ENCODE measurements at places on chromosomes 7 and 10. TPM values are rescaled to one million over a fixed set of nuclear protein-coding genes. Genes with fewer than 3 reads are reported as not detected.
A peak's percentile ranks its signal among the peaks of the same experiment; 100 is the strongest.

DNA sequence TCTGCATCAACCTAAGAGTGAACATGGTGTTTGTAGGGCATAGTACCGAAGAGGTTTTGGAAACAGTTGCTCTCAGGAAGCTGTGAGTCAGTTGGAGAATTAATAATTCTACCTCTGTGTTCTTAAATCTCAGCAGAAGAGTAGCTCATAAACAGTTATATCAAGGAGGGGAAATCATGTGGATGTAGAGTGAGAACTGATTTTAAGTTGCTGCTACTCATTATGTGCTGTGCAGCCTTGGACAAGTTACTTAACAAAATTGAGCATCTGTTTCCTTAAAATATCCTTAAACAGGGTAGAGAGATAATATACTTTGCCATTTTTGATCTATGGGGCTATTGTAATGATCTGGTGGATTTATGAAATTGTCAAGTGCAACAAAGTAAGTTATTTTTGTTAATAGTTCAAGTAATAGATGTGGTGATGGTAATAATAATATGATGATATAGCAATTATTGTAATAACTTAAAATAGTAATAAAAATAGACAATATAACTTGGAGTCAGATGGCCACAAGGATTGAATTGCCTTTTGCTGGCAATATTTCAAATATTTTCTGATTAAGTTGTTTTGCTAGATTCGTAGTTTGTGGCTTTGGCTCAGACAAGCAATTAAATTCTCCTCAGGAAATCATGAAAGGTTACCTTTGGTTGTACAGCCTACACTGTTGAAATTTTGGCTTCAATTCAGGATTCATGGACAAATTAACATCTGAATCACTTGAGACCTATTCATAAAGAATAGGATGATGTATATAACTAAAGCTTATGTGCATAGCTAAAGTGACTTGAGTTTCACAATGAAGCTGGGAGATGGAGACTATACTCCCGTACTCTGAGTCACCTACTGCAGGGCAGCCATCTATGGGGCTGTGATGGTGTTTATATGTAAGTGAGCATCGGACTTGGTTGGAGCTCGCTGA is 228.5 kb downstream of the CDK14 start:
- no peak for DNase-seq

Gene IFIT2
- 1.3 TPM for polyA plus RNA-seq

DNA sequence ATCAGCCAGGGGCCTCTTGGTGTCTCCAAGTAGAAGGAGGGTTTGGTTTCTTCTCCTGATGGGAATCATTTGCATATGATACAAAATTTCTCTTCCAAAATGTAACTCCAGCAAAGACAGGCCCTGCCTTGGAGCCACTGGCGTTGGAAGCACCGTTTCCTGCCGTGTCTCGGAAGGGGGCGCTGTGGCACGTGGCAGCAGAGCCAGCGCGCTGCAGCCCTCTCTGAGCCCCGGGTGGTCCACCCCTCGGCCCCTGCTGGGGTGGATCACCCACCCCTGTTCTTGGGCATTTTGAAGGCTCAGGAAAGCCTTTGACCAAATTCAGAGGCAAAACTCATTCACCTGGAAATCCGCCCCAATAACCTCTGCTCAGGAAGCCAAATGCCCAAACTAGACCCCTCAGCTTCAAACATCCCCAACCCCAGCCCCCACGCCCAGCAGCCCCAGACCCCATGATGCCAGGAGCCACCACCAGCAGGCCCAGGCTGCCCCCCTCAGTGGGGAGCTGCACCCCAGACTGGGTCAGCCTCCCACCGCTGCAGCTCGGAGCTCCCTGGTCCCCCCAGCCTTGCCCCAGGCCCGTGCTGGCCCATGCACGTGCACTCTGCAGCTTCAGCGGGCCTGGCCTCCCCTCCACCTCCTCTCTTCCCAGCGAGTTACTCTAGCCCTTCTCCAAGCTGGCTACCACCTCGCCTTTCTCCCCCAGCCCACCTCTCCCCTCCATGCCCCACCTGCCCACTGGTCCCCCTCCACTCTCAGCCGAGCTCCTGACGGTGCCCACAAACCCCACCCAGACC is 29.5 kb upstream of the ELFN1 start:
- DNase-seq: no peak

- peak; percentile 94 for DNase-seq
These were observed 39.1 kb upstream of the PFKFB3 start for GRCh38 chr10:6163364-6164270.

Gene TLX1
- polyA plus RNA-seq: not detected

DNA sequence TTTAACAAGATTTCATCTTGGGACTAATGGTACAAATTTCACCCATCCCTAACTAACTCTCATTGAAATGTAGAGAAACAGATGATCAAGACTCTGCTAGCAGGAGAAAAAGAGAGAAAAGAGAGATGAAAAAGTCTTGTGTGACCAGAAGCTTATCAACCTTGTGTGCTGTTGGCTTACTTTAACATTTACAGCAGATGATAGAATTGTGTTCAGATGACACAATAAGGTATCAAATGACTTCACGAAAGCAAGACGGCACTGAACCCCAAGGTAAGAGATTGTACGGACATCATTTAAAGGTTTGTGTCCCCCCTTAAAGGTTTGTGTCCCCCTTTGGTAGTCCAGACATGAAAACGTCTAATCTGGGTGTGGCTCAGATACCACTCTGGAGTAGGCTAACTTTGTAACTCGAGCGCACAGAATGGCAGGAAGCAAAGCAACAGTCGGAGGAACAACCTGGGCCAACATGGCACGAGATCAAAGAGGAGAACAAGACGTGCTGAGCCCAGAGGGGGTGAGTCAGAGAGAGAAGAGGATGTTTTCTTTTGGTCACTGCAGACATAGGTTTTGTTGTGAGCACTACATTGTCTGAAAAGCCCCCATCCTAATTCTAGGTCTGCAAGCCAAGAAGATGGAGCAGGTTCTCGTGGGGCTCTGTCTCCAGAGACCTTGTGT is 10.4 kb upstream of the LMBR1 start:
- peak; percentile 47 for DNase-seq
